ENCODE measurements at places on chromosomes 12 and 14. TPM values are rescaled to one million over a fixed set of nuclear protein-coding genes. Genes with fewer than 3 reads are reported as not detected.

Gene RNASE7
- polyA plus RNA-seq = 0.20 TPM

DNA sequence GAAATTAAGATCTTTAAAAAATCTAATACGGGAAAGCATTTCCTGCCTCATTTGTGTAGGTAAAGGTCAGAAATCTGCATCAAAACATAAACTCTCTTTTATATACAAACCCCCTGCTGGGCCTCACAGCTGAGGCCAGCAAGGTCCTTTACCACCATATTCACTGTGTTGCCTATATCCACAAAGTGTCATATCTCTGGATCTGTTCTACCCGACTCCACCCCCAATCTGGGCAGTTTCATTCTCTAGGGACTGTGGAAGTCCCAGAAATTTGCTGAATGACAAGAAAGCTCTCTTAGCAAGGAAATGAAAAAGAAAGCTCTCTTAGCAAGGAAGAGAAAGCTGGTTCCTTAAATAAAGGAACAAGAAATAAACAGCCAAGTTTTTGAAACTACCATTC lies 301.7 kb downstream of the KCNH5 start:
- no peak for DNase-seq

DNA sequence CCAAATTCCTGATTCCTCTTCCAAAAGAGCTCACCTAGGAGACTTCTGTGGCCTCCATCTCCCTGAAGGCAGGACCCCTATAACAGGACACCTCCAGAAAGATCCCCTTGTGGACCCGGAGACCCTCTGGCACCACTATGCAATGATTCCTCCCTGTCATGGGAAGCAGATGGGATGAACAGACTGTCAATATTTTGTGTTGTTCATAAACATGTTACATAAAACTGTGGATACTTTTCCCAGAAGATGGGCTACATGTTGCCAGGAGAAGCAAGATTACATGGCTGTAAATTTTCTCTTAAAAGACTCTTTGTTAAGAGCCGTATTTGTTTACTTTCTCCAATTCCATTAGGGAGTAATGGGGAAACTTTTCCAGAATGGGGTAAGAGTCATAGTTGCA lies 52.1 kb downstream of the TUNAR start:
- no peak for DNase-seq

- no peak for DNase-seq
Measured at GRCh38 chr14:64864258-64864657, 15.4 kb downstream of the SPTB start.

DNA sequence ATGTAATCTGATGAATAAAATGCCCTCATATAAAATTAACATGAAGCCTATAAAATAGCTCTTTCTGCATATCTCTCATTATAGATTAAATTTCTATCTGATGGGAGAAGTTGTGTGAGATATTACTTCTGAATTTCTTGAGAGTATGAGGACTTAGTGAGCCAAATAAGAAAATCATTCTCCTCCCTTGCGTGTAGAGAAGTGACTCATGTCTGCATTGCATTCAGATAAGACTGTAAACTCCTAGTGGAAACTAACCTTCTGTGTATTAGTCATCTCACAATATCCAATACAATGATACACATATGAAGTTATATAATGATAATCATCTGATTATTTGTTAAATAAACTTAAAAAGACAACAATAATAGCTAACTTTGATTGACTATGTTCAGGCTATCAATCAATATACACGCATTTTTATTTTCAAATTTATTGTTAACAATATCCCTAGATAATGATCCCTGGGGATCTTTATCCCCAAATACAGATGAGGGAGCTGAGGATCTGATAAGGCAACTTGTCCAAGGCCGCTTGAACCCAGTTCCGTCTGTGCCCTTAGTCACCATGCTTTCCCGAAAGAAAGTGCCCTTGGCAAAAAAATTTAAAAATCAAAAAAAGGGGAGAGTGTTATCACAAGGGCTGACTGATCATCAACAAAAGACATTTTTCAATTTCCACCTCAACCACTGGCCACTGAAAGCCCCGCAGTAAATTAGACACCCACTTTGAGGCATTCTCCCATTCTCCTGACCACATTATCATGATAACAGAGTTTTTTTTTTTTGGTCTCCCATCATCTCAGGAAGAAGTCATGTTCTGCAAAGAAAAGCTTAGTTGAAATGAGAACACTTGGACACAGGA lies 189.2 kb upstream of the RASSF8 start:
- peak; percentile 69 for DNase-seq

GRCh38 chr12:116726694-116727093 lies 11.2 kb downstream of the SPRING1 start:
- no peak for DNase-seq

DNA sequence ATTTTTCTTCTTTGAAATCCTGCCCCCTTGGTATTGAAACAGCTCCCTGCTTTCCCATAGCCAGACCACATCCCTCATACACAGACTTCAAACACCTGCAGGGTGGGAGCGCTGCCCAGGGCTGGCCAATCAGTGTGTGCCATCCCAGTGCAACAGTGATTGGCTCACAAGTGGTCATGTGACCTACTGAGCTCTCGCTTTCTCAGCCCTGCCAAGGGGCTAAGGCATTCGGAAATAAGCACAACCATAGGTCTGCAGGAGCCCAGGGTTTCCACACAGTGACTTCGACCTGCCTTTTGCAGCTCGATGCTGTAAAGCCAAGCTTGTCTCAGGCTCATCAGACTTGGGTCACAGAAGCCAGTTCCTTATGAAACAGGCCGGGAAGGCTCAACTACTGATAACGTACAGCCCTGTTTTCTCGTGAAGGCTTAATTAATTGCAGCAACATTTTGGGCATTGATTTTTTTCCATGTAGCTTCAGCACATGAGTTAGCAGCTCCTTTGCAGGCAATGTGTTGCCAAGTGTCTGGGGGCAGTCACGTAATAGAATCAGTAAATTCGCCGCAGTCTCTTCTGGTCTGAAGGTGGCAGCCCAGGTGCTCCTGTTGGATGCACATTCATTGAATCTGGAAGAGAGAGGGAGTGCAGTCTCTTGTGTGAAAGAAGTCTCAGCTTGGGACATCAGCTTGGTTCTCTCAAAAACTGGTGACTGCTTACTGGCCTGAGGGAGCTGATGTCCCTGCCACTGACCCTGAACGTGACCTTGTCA lies 1091.8 kb downstream of the AACS start:
- no peak for DNase-seq

Gene PIWIL1
- polyA plus RNA-seq = 0.11 TPM

- no peak for DNase-seq
Measured at GRCh38 chr12:82688035-82688501, 1.4 kb downstream of the TMTC2 start.

GRCh38 chr14:22106700-22107697 lies 433.4 kb upstream of the OR4E1 start:
- no peak for DNase-seq

DNA sequence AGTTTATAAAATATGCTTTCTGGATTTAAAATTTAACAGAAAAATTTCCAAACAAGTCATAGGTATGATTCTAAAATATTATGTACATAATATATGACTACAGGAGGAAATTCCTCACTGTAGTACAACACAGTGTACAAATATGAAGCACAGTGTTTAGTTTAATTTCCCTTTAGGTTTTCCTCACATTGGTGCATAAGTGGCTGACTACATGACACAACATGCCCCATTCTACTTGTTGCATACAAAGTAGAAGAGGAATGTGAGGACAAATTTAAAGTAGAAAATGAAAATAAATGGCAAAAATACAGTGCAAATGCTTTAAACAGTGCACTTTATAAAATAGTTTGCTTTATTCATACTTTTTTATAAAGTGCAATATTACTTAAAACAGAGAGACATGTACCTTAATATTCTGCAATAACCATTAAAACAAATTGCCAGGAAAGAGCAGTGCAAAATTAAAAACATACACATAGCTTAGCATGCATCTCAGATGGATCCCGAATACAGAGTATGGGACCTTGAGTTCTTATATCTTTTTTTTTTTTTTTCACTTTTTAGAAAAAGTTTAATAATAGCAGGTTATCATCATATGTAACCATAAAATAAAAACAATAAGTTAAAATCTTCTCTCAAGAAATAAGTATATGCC lies 54.8 kb upstream of the TTC7B start:
- DNase-seq = no peak

Gene NRXN3
- 8.5 TPM for polyA plus RNA-seq

- no peak for DNase-seq
Measured at GRCh38 chr14:91727121-91727520, 4.8 kb downstream of the CATSPERB start.

DNA sequence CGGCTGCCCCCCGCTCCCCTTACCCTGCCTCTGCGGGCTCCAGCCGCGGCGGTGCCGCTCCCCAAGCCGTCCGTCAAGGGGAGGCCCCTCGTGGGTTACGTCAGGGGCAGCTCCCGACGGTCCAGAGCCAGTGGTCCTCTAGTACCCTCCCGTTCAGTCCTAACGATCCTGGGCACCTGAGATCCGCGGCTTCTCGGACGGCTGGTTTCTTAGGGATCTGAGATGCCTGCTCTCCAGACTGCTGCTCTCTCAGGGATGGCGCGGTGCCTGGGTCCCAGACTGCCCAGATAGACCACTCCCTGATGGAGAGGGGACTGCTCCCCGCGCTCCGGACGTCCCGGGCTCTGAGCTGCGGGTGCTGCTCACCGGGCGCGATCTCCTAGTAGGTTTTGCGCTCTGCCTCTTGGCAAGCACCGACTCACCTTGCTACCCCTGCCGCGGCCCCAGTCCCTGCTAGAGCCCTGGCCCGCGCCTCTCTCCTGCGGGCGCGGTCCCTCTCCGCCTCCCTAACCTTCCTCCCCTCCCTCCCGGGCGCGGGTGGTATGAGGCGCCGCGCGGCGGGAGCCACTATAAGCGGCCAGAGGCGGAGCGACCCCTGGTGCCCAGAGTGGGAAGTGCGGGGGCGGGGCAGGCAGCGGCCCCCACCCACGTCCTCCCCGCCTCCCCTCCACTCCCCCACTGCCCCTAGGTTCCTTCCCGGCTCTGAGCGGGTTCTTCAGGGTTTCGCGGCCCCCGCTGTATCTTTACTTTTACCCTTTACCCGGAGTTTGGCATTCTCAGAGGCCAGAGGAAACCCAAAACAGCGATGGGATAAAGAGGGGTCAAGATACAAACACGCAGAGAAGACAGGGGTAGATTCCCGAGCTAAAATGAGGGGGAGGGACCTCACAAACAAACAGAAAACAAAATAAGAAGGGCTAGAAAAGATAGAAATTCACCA lies at the start of gene C1QL4:
Gene C1QL4, minus strand, starts transcription at position 544 of the 940 bp plus-strand sequence. CDS start 711 bp downstream, outside the sequence.
- peak; percentile 72 for DNase-seq
